H54 (cell line): ENCODE measurements at places on chromosomes 2 and 18.

GRCh38 chr2:18701981-18702380 is 112.6 kb upstream of the NT5C1B start:
- no peak for DNase-seq

DNA sequence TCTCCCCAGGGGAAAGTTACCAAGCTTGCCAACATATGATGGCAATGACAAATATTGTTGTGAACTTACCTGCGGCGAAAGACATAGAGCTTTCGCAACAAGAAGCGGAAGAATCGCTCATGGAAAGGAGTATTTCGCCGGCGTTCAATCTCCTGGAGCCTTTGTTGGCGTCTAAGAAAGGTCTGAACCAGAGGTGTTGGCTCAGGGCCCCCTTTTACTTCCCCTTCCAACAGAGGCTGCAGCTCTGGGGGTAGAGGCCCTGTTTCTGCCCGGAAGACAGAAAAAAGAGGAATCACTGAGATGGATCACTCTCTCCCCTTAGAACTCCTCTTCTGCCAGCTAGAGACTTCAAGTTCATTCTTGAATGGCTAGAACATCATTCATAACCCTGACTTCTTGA is 10.8 kb downstream of the GGCX start:
- no peak for DNase-seq

- no peak for DNase-seq
Measured at GRCh38 chr2:201144101-201145051, 28.4 kb downstream of the CFLAR start.

- no peak for DNase-seq
Measured at GRCh38 chr2:65392609-65393008, 39.8 kb downstream of the SPRED2 start.

- DNase-seq: no peak
Measured at GRCh38 chr2:145066856-145067548, 547.1 kb upstream of the ZEB2 start.

DNA sequence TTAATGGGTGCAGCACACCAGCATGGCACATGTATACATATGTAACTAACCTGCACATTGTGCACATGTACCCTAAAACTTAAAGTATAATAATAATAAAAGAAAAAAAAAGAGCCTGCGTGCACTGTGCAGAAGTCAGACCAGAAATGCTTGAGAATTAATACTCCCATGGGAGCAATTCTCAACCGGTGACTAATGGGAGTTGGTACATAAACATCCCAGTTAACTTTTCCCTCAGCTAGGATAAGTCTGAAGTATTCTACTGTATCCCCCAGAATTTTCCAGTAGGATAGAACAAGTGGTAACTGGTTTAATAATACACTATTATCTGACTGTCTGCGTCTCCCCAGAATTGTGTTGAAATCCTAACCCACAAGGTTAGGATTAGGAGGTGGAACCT is 113.6 kb upstream of the COL5A2 start:
- DNase-seq: no peak

GRCh38 chr2:40103163-40103562 is 324.1 kb upstream of the THUMPD2 start:
- DNase-seq: no peak

GRCh38 chr18:56067214-56067894 is 479.4 kb upstream of the TCF4 start:
- DNase-seq: no peak

DNA sequence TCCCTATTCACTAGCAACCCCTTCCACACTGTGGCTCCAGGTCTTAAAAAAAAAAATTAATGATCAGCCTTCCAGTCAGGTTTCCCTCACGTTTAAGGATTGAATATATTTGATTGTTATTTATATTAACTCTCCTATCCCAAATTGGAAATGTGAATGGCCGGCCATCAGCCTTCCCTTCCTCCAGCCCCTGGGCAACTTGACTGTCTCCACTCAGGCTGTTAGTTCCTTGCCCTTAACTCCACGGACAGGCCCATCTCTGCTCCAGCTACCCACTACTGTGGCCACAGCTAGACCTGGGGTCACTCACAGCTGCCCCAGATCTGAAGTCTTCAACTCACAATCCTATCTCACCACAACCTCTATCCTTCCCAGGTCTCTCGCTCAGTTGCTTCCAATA is 39.9 kb downstream of the THOC1 start:
- DNase-seq: no peak

GRCh38 chr2:61792355-61792890 is 61.4 kb downstream of the FAM161A start:
- no peak for DNase-seq

DNA sequence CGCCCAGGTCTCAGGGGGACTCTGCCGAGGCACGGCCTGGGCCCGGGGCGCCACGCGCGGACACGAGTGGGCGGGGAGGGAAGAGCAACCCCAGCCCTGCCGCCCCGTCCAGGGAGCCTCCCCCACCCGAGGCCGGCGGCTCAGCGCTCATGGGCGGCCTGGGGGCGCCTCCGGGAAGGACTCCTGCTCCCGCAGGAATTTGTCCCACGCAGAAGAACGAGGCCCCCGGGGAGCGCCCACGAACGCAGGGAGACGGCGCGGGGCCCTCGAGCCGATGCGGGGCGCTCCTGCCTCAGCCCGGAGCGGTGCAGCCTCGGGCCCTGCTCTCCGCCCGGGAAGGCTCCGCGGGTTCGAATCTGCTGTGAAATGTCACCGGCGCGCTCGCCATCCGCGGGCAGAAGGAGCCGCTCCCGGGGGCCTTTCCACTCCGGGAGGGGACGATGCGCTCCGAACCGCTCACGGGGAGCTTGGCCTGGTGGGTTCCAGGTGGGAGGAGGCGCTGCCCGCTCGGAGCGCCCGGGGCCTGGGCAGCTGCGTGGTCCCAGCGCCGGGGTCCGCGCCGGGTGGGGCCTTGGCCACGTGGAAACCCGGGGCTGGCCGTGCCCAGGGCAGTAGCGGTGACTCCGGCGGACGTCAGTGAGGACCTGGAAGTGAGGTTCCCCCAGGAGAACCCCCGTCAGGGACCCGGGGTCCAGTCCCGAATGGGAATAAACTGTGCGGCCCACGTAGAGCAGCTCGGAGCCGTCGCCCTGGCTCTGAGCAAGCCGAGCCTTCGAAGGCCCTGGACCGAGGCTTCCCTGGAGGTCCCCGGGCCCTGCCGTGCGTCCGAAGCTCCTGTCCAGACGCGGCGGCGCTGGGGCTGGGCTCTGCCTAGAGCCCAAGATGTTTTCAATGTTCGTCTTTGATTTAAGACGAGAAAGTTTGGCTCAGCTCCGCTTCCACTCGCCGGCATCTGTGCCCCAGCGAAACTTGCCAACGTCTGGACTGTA is 41.4 kb upstream of the CTDP1 start:
- no peak for DNase-seq

GRCh38 chr2:191512216-191512835 is 165.6 kb upstream of the NABP1 start:
- no peak for DNase-seq

DNA sequence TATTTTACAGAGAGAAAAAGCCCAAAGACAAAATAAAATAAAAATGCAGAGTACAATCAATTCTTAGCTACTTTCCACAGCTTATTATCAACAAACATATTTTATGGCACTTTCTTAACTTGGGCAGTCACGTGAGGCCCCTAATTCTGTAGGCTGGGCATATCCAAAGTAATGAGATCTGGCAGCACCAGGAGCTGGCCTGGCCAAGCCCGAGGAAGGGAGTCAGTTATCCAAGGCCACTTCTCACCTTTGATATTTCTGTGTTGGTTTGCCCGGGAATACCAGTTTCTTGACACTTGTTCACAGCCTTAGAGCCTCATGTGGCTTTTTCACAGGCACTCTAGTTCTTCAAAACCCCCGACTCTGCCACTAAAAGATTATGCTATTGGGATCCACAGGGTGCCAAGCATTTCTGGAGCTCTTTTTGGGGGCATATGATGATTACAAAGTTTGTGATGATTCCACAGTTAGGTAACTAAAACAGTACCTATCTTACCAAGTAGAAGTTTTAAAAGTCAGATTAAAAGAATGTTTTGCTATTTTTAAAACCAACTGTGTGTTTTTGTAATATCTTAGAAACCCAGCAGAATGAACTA is 90.4 kb downstream of the MEP1B start:
- DNase-seq: no peak

GRCh38 chr18:76656925-76657827 is 162.1 kb upstream of the ZNF516 start:
- DNase-seq: no peak

DNA sequence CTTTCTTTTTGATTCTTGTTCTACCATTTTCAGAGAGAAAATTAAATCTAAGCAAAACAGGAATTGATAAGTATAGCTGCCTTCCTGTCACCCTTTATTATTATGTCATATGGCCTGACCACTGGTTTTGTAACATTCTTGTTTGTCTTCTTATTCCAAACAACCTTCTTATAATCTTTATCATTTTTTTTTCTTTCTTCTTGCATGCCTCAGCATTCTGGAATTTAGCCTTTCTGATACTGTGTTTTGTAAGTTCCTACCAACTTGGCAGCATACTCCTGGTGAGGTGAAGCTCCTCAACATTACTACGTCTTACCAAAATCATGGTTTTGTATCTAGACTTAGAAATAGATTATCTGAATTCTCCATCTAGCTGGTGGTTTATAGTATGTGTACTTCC is 199.2 kb downstream of the CAMKMT start:
- no peak for DNase-seq

- no peak for DNase-seq
Measured at GRCh38 chr2:115386465-115386864, 944.0 kb downstream of the DPP10 start.

- DNase-seq: no peak
Measured at GRCh38 chr2:230816735-230817134, 48.0 kb upstream of the ITM2C start.

DNA sequence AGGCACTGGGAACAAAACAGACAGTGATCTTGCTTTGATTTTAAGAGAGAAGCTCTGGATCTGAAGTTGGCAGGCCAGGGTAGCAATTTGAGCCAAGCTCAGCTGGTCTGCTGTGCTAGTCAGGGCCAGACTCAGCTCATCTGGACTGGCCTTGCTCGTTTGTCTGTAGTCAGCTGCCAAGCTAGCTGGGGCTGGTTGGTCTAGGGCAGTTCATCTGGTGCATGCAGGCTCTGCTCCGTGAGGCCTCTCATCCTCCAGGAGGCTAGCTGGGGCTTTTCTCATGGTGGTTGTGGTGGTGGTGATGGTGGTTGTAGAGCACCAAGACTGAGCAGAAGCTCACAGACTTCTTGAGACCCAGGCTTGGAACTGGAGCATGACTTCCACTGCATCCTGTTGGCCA is 10.3 kb downstream of the FBLN7 start:
- DNase-seq: no peak

DNA sequence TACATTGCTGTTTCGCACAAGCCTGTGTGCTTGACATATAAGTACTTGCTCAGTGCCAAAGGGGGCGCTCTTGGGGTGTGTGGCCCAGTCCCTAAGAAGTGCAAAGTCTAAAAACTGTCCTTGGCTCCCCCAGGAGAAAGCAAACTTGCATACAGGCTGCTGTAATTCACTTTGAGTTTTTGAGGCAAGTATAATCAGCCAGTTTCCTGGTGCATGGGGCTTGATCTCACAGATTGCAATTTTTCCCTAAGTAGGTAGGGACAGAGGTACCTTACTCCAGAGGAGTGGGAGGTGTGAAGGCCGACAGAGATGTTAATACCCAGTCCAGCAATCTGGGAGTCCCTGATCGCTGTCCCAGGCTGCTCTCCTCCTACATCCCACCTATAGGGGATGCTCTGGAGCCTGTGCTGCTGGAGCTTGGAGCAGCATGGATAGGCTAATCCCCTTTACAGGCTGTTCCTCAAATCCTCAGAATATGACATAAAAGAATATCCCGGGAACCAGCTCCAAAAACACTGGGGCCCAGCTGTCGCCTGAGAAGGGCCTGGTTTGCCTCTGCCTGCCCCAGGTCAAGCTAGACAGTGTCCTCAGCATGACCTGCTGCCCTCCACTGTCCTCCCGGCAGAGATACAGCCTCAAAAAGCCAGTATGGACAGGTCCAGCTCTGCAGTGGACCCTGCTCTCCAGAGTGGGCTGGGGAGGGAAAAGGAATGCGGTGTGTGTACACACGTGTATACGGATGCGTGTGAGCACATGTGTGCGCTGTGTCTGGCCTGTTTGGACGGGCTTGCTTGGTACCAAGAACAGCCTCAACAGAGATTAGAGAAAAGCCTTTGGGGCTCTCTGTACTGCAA is 136.5 kb upstream of the HAAO start:
- no peak for DNase-seq

- DNase-seq: peak; percentile 29
Measured at GRCh38 chr2:32009516-32010256, 1.1 kb downstream of the MEMO1 start.

DNA sequence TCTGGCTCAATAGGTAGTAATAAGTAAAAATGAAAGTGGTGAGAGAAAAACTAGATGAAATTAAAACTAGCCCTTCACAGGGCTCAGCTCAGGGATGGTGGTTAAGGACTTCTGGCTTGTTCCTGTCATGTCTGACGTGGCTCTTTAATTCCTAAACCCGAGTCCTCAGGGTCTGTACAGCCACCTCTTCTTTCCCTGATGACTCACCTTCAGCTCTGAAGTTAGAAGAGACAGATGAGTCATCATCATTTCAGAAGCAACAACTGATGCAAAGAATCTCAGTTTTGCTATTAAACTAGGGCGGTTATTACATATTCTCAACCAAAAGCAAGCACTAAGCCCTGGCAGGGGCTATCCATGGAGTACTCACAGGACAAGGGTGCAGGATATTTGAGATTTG is 24.0 kb upstream of the ITGB6 start:
- DNase-seq: peak; percentile 62

- DNase-seq: no peak
Measured at GRCh38 chr2:1881502-1881901, 137.2 kb upstream of the PXDN start.

DNA sequence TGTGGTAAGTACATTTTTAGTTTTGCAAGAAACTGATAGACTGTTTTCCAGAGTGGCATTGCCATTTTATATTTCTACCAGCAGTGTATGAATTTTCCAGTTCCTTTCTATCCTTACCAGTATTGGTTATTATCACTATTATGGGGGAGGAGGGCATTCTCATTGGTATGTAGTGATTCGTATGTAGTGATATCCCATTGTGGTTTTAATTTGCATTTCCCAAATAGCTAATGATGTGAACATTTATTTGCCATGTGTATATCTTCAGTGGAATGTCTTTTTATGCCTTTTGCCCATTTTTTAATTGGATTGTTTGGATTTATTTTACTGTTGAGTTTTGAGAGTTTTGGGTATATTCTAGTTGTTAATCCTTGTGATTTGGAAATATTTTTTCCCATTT is 16.9 kb downstream of the EIF5B start:
- DNase-seq: no peak

GRCh38 chr18:8895987-8896619 is 190.7 kb downstream of the MTCL1 start:
- DNase-seq: no peak

- no peak for DNase-seq
Measured at GRCh38 chr2:46229134-46230063, 67.8 kb upstream of the EPAS1 start.

DNA sequence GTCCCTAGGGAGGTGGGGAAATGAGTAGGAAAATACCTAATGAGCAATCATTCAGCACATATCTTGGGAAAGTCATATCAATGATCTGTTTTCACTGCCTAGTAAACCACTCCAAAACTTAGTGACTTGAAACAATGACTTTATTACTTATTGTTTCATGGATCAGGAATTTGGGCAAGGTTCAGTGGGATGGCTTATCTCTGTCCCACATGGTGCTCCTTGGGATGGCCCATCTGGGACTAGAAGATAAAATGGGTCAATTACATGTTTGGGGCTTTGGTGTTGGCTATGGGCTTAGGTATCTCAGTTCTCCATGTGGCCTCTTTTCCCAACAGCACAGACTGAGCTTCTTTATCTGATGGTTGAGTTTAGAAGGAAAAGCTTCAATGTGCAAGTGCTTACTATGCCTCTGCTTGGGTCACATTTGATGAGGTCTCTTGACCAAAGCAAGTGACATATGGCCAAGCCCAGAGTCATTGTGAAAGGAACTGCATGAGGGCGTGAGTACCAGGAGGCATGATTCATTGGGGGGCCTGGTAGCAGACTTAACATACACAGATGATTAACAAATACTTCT is 218.1 kb upstream of the TNP1 start:
- no peak for DNase-seq
